HuH-7.5 (cell line): ENCODE measurements at places on chromosomes 11 and 22.

DNA sequence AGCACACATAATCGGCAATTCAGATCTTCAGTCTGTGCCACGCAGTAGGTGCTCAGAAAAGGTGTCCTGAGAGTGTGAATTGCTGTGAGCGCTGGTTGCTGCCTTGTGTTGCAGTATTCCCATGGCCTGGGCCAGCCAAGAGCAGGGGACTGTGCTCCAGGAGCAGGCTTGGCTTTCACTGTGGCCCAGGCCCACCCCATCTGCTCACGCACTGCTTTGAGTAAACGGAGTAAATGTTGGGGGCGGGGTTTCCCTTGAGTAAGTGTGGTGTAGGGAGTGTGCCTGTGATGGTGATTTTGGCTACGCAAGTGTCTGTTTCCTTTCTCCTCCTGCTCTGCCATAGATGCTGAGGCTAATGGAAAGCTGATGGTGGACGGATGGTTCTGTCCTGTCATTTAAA lies 2.3 kb downstream of the CTTN start:
- no peak for DNase-seq

DNA sequence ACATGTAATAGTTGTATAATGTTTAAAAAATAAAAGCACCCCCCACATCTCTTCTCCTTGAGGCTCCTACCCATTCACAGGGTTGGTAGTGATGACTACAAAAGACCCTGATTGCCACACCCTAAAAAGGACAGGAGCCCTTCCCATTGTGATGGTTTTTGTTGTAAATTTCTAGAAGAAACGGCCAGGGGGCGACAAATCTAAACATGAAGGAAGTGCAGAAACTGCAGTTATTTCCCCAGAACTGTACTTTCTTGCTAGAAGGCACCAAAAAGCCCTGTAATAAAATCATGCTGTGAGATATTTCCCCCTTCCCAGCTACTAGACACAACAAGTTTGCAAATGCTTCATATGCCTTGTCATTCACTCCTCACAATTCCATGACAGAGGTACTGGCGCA lies 10.8 kb downstream of the PRR5L start:
- no peak for DNase-seq

DNA sequence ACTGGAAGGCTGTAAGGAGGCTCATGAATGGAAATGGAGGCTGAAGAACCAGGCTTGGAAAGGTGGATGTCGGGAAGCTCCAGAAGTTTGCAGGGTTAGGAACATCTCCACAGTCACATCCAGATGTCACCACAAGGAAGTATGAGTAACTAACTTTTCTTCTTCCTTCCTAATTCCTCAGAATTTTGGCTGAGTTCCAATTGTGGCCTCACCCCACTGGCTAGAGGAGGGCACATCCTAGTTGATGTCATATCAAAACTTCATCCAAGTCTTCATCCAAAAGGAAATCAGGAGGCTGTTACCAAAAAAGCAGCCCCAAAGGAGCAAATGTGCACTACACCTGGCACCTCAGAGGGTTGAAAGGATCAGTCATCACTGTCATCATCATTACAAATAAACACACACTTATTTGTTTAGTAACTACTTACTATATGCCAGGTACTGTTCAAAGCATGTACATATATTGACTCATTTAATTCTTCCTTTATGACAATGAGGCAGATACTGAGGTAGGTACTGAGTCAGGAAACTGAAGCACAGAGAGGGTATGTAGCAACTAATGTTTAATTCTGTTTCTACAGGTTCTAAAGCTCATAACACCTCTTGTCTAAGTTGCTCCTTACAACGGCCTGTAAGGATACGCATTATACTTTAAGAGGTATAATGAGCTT lies 7.3 kb upstream of the PTPN5 start:
- DNase-seq = no peak

- DNase-seq = no peak
These were observed 91.1 kb upstream of the KCNA4 start for GRCh38 chr11:30107899-30108298.

- no peak for DNase-seq
These were observed 3.2 kb downstream of the DBX1 start for GRCh38 chr11:20156876-20157613.
